ENCODE measurements at places on chromosomes 2 and 18.

- DNase-seq: no peak
Observed at GRCh38 chr2:128324008-128324896, 5.6 kb upstream of the HS6ST1 start.

DNA sequence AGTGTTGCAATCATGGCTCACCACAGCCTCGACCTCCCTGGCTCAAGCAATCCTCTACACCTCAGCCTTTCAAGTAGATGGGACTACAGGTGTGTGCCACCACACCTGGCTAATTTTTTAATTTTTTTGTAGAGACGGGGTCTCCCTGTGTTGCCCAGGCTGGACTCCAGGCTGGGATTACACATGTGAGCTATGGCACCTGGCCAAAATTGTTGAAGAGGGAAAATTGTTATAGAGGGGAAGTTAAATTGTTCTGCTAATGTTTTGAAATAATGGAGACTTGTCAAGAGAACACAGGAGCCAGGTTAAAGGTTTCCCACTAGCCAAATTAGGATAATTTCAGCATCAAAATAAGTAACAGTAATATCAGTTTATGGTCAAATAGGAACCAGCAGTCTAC, 25.1 kb downstream of the PPIG start:
- DNase-seq: no peak

GRCh38 chr2:149331023-149331400, 625 bp downstream of the LYPD6 start:
- DNase-seq: no peak

DNA sequence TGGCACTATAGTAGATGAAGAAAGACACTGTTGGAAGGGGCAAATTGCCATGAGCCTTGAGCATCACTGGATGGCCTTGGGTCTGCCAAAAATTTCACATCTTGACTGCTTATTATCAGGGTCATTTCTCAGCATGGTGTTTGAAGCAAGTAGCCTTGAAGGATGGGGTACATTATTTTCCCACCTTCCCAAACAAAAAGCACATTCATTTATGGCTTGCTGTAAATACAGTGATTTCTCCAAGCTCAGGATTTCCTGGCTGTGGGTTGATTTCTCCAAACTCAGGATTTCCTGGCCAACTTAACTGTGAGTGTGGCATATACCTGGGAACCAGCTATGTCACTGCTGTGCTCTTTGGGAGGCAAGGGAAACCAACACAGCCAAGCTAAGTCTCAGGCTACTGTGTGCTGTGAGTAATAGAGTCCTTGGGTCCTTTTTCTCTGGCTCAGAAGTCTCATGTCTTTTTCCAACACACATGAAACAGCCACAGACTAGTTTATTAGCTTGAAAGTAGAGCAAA, 116.6 kb downstream of the SPHKAP start:
- no peak for DNase-seq

DNA sequence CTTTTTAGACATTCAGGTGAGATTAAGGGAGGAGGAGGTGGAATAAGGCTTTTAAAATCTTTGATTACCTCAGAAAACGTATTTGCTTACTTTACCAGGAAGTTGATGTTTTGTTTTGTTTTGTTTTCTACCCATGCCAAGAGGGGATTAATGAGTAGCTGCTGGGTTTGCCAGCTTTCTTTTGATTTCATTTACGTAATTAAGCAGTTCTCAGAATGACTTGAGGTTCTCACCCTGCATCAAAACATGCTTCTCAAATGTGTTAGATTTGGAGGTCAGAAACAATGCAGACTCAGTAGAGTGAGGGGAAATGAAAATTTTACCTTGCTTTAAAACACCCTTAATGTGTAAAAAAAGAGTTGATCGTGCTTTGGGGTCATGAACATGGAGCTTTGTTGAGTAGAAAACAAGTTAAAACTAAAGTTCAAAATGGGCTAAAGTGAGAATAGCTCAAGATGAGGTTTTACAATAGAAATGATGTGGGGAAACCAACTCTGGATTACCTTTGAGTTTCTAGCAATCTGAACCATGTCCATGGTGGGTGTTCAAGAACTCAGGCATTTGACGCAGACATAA, 217.1 kb upstream of the EPAS1 start:
- no peak for DNase-seq

- DNase-seq: no peak
Observed at GRCh38 chr2:197877038-197877437, 72.6 kb downstream of the PLCL1 start.

- no peak for DNase-seq
Observed at GRCh38 chr2:174631009-174631981, 33.7 kb upstream of the WIPF1 start.

DNA sequence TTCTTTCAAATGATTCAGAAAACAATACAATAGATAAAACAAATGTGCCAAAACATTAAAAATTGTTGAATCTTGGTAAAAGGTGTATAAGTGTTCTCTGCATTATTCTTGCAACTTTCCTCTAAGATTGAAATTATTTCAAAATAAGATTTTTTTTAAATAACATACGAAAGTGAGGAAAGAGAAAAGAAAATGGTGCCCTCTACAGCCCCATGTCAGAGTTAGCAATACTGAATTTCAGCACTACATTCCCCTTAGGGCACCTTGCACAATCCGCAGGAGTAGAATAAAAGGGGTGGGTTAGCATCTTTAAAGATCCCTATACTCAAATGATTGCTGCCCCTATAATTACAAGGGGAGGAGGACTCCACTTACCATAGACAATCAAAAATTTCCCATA, 433.7 kb downstream of the BCL11A start:
- no peak for DNase-seq

DNA sequence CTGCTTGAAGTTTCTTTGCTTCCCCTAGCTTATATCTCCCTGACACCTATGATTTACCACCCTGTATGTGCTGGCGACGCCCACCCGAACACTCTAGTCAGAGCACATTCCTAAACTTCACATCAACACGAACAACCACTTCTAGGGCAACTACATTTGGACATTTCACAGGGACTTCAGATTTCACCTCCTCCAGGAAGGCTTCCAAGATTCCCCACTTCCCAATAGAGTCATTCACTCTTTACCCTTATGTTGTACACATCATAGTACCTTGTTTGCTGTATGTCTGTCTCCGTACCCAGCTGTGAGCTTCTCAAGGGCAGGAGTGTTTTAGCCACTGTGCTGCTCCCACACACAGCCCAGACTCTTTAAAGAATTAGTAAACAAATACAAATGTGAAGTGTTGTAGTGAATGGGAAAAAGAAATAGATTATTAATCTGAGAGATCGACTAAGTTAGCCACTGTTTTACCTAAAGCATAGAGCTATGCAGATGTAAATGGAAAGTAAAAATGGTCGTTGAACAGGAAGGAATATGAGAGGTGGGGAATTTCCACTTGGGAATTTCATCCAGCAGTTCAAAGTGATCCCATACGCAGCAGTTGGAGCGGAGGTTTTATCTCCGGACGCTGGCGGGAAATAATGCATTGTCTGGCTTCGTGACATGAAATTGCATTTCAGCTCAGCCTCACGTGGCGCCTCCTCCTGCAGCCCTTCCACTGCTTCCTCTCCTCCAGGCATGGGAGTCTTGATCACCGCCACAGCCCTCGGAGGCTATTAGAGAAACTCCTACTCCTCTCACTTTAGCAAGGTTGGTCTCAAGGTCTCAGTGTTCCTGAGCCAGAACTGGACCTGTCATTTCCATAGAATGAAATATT, 233.4 kb upstream of the COPS8 start:
- DNase-seq: no peak

DNA sequence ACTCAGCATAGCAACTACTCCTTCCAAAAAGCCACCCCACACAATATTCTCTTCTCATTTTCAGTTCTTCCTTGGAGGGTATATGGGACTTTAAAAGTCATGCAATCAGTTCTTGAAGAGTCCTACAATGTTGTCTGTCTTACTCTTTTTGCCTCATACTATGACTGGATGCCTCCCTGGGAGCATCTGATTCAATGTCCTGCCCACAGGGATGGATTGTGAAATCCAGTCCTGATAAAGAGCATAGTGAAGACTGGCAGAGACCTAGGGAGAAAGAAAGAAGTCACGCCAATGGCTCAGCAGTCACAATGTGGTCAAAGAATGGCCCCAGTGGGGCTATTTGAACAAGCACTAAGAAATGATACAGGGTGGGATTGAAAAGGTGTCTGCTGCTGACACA, 155.1 kb upstream of the SERPINE2 start:
- no peak for DNase-seq

DNA sequence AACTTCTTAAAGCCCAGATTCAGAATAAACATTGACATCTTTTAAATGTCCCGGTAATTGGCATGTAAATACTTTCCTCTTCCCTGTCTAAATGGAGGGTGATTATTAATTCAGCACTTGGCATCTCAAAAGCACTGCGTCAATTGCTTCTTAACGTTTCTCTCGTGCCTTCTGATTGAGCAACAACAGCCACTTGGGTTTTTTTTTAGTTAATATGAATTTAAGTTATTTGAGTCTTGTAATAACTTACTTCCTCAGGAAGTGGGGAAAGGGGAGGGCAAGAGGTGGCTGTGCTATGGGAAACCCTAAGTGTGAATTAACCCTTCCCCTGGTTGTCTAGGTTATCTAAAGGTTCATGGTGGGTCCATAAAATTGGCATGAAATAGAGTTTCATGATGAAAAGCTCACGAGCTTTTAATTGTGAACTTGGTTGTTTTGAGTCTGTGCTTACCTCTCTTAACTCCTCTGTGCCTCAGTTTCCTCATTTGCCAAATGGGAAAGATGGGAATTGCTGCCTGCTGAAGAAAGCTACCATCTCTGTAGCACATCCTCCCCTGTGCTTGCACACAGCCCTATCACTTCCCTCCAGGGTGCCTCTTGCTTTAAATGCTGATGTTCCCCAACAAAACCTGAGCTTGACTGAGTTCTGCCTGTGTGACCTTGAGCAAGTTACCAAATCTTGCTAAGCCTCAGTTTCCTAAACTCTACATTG, 126.3 kb upstream of the BCL2L11 start:
- no peak for DNase-seq

- no peak for DNase-seq
Observed at GRCh38 chr2:168075446-168075845, 171.9 kb downstream of the STK39 start.

DNA sequence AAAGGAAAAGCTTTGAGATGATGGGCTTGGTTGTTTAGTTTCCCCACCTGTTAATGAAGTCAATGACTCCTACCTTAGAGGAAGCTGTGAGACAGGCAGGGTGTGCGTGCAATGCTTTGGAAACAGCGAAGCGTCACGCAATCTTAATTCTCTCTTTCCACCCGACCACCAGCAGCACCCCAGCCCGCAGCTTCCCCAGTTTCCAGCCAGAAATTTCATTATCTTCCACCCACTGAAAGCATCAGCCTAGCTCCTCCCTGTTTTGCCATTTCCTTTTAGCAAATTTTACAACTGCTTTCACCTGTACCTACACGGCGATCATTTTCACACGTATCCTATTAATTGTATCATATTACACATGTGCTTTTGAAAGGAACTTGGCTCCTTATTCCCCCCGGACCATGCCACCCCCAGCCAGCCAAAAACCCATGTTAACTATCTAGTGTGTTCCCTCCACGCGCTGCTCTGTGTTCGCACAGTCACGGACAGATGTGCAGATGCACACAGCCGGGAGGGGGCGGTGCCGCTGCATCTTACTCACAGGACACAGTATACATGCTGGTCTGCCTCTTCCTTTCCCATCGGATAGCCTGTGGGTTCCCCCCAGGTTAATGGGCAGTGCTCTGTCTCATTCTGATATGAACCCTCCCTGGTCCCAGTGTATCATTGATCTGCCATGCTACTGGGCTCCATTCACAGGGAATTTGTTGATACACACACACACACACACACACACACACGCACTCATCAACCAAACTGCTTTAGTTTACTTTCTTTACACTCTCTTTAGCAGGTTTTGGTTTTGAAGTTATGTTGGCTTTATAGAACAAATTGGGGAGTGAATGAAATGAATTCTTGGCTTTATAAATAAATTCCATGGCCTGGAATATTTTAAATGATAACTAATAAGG, 22.4 kb downstream of the CYP27C1 start:
- peak; percentile 23 for DNase-seq

DNA sequence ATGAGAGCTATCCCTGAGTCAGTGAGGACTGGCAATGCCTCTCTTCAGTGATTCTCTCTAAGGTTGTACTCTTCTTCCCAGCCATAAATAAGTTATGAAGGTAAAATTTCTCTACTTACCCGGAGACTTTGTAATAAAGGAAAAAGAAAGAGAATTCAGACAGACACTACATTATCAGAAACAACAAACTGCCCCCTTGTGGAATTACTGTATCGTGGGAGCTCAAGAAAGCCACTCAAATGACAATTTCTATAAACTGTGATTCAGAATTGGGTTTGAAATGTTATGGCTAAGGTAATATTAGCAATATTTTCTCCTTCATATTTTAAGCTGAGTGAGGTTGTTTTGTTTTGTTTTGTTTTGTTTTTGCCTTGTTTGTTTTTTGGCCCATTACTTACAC, 155.8 kb upstream of the TANK start:
- DNase-seq: no peak

DNA sequence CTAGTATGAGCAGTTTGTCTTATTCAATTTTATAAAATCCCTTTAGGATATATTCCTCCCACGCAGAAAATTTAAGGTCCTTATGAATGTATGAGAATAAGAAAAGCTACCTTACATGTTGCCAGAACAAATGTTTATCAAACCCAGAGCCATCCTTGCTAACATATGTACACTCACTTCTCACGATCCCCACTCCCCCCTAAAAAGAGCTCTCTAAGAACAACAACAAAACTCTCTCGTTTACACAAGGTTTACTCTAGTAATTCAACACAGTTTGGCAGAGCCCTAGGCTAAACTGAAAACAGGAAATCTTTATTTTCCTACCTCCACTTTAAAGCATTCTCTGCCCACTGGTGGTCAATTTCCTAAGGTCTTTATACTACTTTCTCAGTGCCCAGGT, 504.9 kb downstream of the ZEB2 start:
- DNase-seq: no peak

DNA sequence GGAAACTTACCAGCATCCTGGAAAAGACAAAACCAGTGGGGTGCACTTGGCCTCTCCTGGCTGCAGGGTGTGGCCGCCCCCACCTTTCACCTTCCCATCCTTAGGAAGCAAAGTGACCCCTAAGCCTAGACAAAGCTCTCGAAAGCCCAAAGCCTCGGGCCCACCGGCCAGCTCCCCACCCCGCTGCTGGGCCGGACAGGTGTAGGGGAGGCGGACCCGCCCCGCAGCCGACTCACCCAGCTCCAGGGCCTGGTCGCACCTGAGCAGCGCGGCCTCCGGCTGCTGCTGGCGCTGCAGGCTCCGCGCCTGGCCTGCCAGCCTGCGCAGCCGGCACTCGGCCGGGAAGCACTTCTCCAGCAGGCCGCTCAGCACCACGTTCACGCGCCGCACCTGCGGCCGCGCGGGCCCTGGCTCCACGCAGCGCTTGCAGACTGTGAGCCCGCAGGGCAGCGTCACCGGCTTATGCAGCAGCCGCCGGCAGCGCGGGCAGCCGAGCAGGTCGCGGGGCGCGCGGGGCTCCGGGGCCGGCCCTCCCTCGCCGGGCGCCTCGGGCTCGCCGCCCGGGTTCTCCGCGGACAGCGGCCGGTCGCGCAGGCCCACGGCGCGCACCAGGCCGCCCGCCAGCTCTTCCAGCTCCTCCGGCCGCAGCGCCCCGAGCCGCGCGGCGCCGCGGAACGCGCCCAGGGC, 979 bp downstream of the LONRF2 start:
- no peak for DNase-seq

Measured in T-helper 17 cell (primary cell).